Adrenal gland (tissue), 19 donors: ENCODE measurements at places on chromosomes 12 and 14. TPM values are rescaled to one million over a fixed set of nuclear protein-coding genes. Genes with fewer than 3 reads are reported as not detected.

SLC25A47 gene
- total RNA-seq: 0.14 TPM

TGM1 gene
- total RNA-seq: 0.28 TPM

OASL gene
- 0.06 TPM for total RNA-seq

PPM1H gene
- 2.3 TPM for total RNA-seq

FAM90A1 gene
- total RNA-seq: 0.60 TPM

PDZRN4 gene
- total RNA-seq: 2.1 TPM

NYNRIN gene
- 9.6 TPM for total RNA-seq

SLCO1B1 gene
- not detected for total RNA-seq

RESF1 gene
- 72.3 TPM for total RNA-seq

KRT7 gene
- total RNA-seq: 9.5 TPM

PLEKHG7 gene
- total RNA-seq: not detected

NUP107 gene
- total RNA-seq: 18.0 TPM

WSCD2 gene
- 1.3 TPM for total RNA-seq

LLPH gene
- total RNA-seq: 41.3 TPM

RAPGEF3 gene
- total RNA-seq: 6.4 TPM

MAP1LC3B2 gene
- total RNA-seq: 2.6 TPM

LRCOL1 gene
- 1.3 TPM for total RNA-seq

NDUFA12 gene
- 119 TPM for total RNA-seq

FAM222A gene
- 57.8 TPM for total RNA-seq

SERPINA12 gene
- total RNA-seq: not detected

RFLNA gene
- total RNA-seq: not detected

TAMALIN gene
- 19.5 TPM for total RNA-seq

OTOGL gene
- 0.52 TPM for total RNA-seq

DNAH10 gene
- total RNA-seq: 0.09 TPM

GSG1 gene
- total RNA-seq: not detected

EID3 gene
- total RNA-seq: 20.3 TPM

CAPZA3 gene
- not detected for total RNA-seq
